ENCODE measurements at places on chromosomes 16 and 17.

- no peak for DNase-seq
Observed at GRCh38 chr17:2086306-2086705, 31.4 kb downstream of the HIC1 start.

- no peak for DNase-seq
Observed at GRCh38 chr17:17102176-17102575, 59.9 kb downstream of the MPRIP start.

- no peak for DNase-seq
Observed at GRCh38 chr16:72198771-72199201, 26.8 kb upstream of the PMFBP1 start.

DNA sequence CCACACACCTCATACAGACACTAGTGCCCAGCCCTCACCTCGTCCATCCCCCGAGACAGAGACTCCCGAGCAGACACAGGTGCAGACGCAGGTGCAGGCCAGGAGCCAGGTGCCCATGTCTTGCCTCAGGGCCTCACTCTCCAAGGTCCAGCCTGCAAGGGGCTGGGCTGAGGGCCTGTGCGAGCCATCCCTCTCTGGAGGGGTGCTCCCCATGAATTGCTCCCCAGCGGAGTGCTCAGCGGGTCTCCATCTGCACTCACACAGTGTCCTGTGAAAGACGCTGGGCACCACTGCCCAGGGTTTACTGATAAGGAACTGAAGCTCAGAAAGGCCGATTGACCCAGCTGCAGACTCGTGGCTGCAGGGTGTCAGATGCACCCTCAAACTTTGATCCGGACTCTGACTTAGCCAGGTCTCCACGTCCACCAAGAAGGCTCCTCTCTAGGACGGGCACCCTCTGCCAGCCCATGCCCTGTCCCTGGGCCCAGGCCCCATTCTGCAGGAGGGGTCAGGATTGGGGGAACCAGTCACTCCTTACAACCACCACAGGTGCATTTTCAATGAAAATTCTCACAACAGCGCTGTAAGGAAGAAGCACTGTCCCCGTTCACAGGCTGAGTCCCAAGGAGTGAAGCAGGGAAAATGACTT lies 16.9 kb downstream of the POLR3K start:
- no peak for DNase-seq

- DNase-seq, result no peak
Observed at GRCh38 chr17:9195411-9195810, 174.1 kb downstream of the NTN1 start.

- no peak for DNase-seq
Observed at GRCh38 chr16:16047761-16048160, 98.3 kb downstream of the ABCC1 start.

GRCh38 chr17:83170571-83171260 lies 91.3 kb downstream of the METRNL start:
- no peak for DNase-seq

DNA sequence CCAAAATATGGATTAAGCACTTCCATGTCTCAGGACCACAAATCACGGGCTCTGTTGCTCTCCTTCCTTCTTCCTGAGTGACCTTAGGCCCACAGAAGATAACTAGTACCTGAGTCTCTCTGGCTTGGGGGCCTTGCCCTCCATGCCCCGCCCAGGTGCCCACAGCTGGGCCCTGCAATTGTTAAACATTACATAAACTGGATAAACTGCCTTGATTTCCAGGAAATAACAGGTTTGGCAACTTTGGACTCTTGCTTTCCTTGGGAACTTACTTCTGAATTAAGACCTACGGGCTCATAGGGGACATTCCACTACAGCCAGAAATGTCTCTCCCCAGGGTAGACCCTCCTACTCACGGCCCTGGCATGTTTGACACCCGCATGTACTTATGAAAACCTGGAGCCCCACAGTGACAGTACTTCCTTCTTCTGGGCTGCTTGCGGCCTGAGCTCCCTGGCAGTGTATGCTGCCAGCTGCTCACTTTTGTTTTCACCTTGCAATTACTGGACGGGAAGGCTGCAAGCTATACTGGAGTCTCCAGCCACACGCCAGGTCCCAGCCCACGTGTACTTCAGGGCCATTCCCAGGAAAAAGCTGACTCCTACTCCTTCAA lies 2.3 kb upstream of the UBALD2 start:
- DNase-seq, result no peak

DNA sequence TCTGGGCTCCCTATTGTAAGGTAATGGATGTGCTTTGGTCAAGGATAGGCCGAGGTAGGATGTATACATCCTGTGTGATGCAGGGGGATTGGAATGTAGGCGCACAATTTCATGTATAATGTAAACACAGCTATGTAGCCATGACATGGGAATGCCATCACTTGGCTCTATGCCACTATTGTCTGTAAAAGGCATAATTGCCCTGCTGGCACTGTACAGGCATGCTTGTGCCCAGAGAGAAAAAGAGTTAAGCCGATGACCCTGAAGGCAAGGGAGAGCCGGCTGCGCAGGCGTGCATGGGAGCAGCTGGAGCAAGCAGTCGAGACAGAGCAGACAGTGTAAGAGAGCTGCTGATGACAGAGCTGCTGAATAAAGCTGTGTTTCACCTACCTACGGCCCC lies 212.5 kb upstream of the CPHXL start:
- no peak for DNase-seq

DNA sequence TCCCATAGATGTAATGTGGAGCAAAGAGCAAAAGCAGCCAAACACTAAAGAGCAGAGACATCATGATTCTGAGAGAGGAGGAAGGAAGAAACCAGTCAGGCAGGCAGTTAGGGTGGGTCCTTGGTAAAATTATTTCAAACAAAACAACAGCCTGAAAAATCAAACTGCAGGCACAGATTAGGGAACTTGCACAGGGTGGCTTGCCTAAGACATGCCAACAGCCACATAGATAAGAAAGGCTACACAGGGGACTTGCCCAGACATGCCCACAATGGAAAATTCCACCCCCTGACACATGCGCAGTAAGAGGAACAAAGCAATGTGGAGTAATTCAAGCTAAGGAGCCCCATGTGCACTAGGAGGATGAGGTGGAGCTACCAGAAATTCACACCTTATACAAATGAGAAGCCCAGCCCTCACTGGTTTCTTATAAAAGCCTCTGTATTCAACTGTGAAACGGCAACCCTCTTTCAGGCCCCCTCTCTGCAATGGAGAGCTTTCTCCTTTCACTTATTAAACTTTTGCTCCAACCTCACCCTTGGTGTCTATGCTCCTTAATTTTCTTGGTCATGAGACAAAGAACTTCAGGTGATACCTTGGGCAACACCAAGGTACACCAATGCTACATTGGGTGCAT lies 7.3 kb upstream of the GAS7 start:
- no peak for DNase-seq

DNA sequence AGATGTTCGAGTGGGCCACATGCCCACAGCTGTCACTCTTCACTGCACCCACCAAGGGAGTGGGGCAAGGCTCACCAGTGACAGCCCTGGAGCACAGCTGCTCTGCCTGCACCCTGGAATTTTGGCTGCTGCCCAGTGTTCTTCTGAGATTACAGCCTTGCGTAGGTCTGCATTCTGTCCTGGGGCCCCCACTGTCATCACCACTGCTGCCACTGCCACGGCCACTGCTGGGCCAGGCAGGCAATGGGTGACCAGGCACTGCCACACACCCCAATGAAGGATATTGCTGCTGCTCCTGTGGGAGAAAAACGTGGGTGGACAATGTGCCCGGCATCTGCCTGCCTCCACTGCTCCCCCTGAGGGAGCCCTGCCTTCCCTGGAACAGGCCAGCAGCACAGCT lies 1717.0 kb downstream of the TP53TG3F start:
- no peak for DNase-seq

- no peak for DNase-seq
Observed at GRCh38 chr17:14797801-14798200, 467.3 kb downstream of the PMP22 start.
